Stimulated activated CD4-positive, alpha-beta T cell treated with anti-CD3 and anti-CD28 coated beads, Interleukin-1b, Interleukin-23, amount 100 ng/mL, for 1 hour (primary cell): ENCODE measurements at places on chromosomes 2 and 18.
A peak's percentile ranks its signal among the peaks of the same experiment; 100 is the strongest.

DNA sequence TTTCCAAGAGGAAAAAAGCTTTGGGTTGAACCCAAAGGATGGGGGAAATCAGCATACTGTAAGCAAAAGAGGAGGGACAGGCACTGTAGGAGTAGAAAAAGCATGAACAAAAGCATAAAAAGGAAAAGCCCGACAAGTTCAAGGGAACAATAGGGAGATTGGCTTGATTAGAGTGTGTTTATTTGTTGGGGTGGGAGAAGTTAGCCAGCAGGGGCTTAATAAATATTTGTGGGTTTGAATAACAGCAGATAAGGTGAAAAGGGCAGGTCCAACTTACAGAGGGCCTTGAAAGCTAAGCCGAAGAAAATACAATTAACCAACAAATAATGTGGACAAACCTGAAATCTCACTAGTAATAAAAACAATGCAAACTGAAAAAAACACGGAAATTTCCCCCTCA lies 126.7 kb downstream of the THADA start:
- DNase-seq: no peak

GRCh38 chr2:43152741-43153647 lies 73.4 kb downstream of the ZFP36L2 start:
- DNase-seq: no peak

DNA sequence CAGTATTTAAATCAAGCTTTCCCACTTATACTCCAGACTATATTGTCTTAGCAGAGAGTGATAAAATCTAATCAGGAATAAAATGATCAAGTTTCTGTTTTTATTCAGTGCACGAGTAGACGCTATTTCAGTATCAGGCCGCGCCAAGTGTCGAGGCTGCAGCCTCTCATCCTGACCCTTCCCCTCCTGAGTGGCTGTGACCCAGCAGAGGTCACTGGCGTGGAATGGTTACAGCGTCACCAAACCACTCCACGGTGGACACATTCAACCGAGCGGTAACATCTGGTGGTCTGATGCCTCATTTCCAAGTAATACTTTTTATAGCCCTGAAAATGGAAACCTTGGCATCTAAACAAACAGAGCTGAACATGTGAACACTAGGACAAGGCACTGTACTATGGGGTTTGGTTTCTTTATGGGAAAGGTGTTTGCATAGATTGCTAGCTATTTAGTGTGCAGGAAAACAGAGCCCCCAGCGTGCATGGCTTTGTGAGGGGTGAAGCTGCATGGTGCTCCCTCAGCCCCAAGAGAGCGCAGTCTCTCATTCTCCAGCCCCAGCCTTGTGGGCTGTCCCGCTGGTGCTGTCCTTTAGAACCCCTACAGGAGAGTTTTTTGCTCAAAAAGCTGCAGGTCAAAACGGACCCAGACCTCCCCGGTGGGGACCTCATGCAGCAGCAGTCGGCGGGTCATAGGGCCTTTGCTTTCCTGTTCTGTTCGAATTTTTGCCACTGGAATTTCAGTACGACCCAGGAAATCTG lies 28.4 kb downstream of the FAM228A start:
- no peak for DNase-seq

- no peak for DNase-seq
These were observed 9.4 kb downstream of the INSIG2 start for GRCh38 chr2:118097657-118098056.

- DNase-seq: no peak
These were observed 1.5 kb downstream of the GRHL1 start for GRCh38 chr2:9952856-9953503.

DNA sequence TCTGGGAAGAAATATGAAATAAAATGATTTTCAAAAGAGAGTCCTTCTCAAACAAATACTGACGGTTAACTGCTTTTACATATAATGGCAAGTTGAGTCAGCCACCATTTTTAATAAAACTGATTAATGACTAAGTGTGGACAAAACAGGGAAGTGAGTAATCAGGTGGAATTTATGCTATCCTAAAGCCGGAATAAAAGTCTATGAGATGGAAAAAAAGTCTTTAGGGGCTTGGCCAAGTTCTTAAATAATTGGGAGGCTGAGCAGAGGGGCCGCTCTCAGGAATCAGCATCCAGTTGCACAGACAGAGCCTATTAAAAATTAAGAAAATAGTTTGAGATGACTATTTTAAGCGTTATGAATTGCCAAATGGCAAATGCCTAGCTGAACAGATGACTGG lies 58.6 kb upstream of the AFF3 start:
- DNase-seq: no peak

- no peak for DNase-seq
These were observed 88.5 kb downstream of the TGIF1 start for GRCh38 chr18:3538456-3538855.

- DNase-seq: no peak
These were observed 44.6 kb downstream of the HAUS1 start for GRCh38 chr18:46148810-46149209.

GRCh38 chr2:189350540-189351209 lies 90.6 kb upstream of the WDR75 start:
- no peak for DNase-seq

GRCh38 chr18:62432176-62432575 lies 90.6 kb upstream of the ZCCHC2 start:
- no peak for DNase-seq

DNA sequence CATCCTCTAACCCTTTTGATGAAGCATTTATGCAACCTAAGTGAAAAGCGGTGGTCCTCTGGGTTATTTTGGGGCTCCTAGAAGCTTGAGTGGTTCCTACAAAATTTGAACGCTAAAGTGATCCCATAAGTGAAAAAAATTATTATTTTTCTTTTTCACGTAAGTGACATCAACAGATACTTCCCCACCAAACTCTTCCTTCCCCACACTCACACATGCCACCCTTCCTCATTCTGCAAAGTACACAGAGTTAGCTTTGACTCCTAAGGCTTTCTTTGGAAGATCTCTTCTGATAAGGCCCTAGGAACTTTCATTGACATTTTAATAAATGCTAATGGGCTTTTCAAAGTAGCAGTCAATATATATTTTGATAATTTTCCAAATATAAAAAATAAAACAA lies 109.7 kb downstream of the DOCK10 start:
- DNase-seq: no peak

DNA sequence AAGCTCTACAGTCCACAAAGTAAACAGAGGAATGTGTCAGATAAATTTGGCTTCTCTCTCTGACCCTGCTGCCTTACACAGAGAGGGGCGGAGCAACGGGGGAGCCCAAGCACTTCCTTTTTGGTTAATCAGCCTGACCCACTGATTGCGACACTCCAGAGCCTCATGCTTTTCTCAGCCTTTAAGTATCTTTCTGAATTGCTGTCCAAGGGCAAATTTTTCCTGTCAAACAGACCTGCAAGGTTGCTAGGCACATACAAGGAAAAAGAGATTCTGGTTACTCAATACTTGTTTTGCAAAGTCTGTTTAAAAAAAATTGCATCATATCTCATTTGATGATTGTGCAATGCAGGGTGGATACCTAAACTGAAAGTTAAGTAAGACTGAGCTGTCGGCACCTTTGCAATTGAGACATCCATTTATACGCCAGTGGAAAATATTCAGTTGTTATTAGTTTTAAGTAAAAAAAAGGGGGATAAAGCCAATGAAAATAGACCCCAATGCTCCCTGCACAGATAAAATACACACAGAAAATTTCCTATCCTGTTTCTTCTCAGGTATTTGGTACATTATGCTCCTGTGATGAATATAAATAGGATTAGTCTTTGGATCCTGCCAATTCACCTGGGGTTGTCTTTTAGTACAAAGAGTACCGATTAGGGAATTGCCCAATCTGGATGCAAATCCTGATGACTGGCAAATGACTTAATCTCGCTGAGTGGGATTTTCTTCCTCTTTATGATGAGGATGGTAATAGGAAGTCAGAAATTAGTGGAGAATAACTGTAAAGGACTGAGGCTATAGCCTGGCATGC lies 260.2 kb upstream of the TRIB2 start:
- DNase-seq: peak; percentile 5

DNA sequence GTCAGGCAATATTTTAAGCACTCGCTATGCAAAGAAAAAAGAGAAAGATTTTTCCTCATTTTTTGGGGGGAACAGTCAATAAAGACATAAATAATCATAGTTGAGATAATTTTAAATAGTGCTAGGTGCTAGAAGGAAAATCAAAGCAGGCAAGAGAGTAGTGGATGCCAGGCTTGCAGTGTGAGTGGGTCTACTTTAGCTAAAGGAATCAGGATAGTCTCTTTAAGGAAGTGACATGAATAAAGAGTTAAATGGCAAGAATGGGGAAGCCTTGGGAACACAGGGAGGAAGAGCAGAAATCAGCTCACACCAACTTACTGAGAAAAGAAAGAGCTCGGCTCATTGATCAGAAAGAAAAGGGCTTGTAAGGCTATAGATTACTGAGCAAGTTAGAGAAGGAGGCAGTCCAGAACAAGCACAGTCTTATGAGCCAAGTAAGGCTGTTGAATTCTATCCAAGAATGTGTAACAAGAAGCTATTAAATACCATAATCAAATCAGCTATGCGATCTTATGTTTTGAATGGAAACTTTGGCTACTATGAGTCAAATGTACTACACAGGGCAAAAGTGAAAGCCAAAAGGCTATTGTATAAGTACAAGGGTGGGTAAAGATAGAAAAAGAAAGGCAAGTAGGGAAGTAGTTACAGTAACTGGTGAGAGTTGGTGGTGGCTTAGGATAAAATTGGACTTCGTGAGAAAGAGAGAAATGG lies 833.8 kb upstream of the PIK3C3 start:
- DNase-seq: no peak

DNA sequence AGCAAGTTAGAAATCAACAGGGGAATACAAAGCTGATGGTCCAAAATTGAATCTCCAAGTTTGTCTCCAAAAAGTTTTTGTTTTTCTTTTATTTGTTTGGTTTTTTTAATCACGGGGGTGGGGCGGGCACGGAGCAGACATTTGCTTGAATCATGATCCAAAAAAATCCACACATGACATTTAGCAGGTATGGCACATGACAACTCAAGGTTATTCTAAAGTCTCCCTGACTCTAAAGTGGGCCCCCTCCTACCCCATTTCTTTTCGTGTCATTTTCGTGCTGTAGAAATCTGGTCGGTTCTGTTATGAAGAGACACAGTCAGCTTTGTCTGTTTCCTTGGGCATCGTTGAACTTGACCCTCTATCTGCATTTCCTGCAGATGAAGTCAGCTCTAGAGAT lies 14.6 kb downstream of the RNU4ATAC start:
- DNase-seq: no peak

GRCh38 chr2:112846031-112846430 lies 9.5 kb upstream of the IL1B start:
- DNase-seq: no peak

GRCh38 chr2:13681936-13682335 lies 950.6 kb upstream of the LRATD1 start:
- no peak for DNase-seq

GRCh38 chr2:9690716-9691498 lies 60.1 kb upstream of the YWHAQ start:
- no peak for DNase-seq

- DNase-seq: no peak
These were observed 161.7 kb upstream of the NABP1 start for GRCh38 chr2:191516260-191516659.

DNA sequence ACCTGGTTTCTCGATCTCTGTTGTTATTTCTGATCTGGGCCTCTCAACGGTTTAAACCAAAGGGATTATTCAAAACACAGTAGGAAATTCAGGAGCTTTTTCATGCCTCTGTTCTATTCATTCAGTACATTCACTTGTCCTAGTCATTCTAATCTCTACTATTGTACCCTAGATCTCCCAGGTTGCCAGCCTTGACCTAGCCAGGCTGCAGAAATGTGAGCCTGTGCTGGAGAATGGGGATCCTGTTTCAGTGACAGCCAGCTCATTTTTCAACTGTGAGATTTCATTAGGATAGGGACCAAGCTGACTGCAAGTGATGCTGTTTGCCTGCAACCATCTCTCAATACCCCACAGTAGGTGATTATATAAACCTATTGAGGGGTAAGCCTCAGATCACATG lies 186.2 kb downstream of the CMPK2 start:
- no peak for DNase-seq

GRCh38 chr2:128599700-128600099 lies 281.0 kb upstream of the HS6ST1 start:
- DNase-seq: no peak

GRCh38 chr2:189066037-189066436 lies 91.9 kb downstream of the COL3A1 start:
- DNase-seq: no peak

DNA sequence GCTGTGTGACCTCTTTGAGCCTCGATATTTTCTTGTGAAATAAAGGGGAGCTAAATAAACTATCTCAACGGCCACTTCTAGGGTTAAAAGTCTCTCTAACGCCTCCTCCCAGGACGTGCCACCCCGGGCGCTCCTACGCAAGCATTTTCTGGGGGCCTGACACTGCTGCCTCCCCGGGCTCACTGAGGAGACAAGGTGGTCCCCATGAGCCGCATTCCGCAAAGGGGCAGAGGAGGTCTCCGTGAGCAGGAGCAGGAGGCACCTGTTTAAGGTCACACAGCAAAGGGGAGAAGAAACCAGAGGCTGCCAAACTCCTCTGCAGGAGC lies 913 bp upstream of the WNT10A start:
- no peak for DNase-seq

DNA sequence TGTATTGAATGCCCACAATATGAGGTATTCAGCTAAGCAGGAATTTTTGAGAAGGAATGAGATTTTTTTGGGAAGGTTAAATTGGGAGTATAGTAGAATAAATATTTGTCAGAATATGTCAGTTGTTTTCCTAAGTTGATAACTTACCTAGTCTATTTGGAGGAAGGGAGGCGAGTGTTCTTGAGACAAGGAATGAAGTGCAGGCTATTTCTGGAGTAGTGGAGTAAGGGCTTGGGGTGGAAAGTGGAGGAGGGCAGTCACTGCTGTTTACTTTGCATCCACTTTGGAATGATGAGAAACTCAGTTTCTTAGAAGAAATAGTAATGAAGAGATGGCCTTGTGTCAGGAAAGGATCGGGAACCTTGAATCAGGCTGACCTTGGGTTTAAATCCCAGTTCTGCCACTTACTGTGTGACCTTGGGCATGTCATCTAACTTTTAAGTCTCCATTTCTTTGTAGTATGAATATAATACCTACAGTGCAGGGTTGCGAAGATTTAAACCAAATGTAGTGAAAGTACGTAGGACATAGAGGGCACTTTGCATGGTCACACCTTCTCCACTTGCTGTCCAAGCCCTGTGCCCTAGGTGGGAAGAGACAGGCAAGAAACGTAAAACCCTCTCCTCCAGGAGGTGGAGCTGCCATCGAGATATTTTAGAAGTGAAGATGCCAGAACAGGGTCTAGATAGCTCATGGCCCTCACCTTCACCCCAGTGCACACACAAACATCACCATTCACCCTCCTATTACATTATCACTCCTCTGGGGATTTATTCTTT lies 25.2 kb upstream of the CYP27A1 start:
- DNase-seq: no peak

GRCh38 chr2:219106251-219106650 lies 45.5 kb upstream of the IHH start:
- DNase-seq: no peak

DNA sequence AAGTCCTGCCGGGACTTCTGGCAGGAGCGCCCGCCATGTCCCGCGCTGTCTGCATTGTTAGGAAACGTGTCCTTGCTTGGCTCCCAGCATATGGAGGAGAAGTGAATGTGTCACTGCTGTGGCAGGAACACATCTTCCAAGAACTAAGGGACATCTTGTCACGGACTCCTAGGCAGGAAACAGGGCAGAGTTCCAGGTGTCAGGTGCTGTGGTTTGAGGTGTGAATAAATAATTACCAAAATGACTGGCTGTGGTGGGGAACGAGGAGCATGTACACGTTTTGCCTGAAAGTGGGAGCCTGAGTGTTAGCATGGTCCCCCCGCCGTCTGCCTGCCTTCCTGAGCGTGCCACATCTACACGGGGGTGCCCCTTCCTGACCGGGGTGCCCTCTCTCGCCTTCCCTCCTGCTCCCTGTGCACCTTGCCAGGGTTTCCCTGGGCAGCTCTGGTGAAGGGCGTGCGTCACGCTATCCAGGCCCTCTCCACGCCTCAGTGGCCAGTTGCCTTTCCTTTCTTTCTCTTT lies 237.5 kb downstream of the LDLRAD4 start:
- DNase-seq: no peak
